ENCODE measurements at places on chromosomes 13 and 19. TPM values are rescaled to one million over a fixed set of nuclear protein-coding genes. Genes with fewer than 3 reads are reported as not detected.

The SMIM24 gene
- not detected for total RNA-seq

The BRSK1 gene
- total RNA-seq, result 16.7 TPM

The IRGQ gene
- 37.2 TPM for total RNA-seq

The INSL3 gene
- total RNA-seq, result not detected

The FAM83E gene
- total RNA-seq, result 2.0 TPM

The BCAM gene
- 178 TPM for total RNA-seq

All from thoracic aorta (tissue), 2 donors.